ENCODE measurements at places on chromosomes 4 and X. TPM values are rescaled to one million over a fixed set of nuclear protein-coding genes. Genes with fewer than 3 reads are reported as not detected.

The SYN1 gene
- 10.9 TPM for total RNA-seq

DNA sequence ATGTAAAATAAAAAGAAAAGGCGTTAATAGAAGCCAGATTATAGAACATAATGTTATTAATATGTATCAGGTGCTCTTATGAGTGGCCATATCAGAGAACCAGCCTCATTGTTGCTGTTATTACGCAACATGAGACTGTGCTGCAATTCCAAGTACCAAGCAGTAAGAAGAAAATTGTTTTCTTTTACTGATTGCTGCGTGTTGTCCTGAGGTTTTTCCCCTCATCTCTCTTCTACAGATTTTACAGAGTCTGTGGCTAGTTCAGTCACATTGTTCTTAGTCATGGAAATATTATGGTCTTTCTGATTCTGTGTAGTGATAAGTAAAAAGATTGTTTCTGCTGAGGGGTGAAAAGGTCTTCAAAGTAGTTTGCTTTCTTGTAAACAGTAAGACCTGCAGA is 55.9 kb downstream of the NPNT start:
- DNase-seq: no peak

DNA sequence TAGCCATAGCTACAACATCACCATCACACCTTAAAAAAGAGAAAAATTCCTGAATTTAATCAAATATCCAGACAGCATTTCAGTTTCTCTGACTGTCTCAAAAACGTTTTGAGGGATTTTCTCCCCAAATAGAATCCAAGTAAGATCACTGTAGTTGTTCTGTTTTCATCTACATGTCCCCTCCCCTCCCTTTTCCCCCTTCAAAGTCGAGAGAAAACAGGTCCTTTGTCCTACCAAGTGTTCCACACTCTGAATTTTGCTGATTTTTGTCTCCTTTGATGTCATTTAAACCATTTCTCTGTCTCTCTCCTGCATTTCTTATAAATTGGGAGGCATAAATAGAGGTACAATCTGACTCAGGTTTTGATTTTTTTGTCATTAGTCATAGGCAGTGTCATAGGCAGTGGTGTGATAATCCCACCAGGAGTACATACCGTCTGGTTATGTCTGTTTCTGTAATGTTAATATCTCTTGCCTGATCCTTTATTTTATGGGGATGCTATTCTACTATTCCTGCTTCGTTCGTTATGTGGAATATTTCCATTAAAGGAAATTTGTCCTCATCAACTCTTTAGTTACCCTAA is 348.6 kb downstream of the PTTG2 start:
- no peak for DNase-seq

DNA sequence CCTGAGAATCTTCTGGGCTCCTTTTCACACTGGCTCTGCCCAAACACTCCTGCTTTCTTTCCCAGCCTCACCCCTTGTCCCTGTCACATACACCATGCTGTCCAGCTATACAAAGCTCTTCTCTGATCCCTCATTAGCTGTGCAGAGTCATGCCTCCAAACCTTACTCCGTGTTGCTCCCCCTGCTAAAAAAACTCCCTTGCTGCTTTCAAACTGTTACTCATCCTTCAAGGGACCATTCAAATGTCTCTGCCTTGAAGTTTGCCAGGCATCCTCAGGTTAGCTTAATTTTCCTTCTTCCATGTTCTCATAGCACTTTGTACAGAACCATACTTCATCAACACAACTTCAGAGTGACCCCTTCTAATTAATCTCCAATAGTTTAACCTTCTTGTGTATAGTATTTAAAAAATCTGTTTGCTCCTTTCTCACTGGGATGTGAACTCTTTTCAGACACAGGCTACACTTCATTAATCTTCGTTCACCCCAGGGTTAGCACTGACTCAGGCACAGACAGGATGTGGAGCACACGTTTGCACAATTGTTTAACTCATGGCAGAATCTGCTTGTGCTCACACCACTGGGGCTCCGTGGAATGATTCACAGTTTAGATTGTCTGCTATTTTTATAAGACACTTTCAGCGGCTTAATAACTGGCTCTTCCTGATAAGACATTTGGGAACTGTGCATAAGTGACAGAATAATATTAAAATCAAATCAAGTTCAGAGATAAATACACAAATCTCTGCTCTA is 21.4 kb upstream of the SEL1L3 start:
- no peak for DNase-seq

DNA sequence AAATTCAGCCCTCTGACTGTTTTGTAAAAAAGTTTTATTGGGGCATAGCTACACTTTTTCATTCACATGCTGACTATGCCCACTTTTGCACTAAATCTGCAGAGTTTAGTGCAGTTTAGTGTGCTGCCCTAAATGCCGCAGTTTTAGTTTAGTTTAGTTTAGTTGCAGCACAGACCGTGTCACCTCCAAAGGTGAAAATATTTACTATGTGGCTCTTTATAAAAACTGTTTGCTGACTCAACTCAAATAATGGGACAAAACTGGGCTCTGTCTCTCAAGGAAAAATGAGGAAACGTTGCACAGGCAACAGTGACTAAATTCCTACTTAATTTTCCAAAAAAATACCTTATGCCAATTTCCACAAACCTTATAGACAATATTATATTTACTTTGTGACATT is 314.2 kb downstream of the C4orf33 start:
- DNase-seq: no peak

The EPGN gene
- not detected for total RNA-seq

GRCh38 chrX:110541266-110541665 is 182.6 kb downstream of the RTL9 start:
- no peak for DNase-seq

The ARSH gene
- total RNA-seq: not detected

The NPY1R gene
- 0.62 TPM for total RNA-seq
